Stimulated activated memory B cell treated with anti-CD40 and anti-IgM and Interleukin-4, amounts not matched to agents 10 μg/mL and 1 μg/mL and 100 μg/mL, for 72 hours (primary cell): ENCODE measurements at places on chromosomes 12 and 14.

DNA sequence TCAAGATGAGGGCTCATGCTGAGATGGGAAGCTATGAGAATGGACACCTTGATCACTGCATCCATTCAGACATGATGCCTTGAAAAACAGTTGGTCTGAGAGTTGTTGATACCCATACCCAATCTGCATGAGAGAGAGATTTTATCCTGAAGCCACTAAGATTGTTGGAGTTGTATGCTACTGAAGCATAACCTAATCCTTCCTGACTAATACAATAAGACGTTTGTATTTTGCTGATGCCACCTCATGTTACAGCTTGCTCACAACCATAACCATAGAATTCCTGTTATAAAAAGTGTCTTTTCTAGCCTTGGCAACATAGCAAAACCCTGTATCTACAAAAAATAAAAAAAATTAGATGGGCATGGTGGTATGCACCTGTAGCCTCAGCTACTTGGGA lies 12.7 kb upstream of the SERPINA1 start:
- no peak for ATAC-seq

DNA sequence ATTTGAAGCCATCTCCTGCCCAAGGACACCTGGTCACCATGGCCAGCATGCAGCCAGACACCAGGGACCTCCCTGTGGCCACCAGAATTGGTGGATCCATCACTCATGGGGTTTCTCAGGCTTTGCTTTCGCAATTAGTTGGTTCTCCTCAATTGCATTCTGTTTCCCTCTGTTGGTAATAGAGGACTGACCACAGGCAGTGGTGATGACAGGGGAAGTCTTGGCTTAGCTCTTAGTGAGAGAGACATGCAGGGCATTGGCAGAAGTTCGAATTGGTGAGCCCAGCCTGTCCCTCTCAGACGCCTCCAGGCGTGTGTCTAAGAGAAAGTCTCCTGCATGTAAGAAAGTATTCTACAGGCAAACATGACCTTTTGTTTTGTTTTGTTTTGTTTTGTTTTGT lies 21.3 kb downstream of the HCAR2 start:
- ATAC-seq = no peak

- no peak for ATAC-seq
Observed at GRCh38 chr12:6218347-6218925, 18.2 kb downstream of the CD9 start.

DNA sequence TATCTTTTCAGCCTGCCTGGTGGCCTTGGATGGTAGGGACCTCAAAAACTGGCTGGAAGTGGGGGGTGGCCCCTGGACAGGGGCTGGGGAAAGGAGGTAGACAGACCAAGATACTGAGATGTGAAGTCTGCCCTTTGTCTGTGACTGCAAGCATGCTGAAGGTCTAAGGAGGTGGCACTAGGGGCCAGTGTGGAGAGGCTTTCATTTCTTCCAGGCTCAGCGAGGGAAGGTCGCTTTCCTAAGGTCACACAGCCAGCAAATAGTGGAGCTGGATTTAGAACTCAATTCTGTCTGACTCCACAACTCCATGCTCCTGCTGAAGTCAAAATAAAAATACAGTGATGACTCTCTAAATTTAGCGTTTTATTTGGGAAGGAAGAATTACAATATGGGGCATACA lies 11.3 kb upstream of the PLBD2 start:
- ATAC-seq = no peak
